Esophagus squamous epithelium (tissue), 5 donors: ENCODE measurements at places on chromosomes 4 and X.

GRCh38 chr4:106583567-106583966, 215.0 kb upstream of the GIMD1 start:
- H3K27ac ChIP-seq: no peak overlapping the region
- H3K4me3 ChIP-seq: no peak overlapping the region
- H3K36me3 ChIP-seq: no peaks in the 10 kb centered on the region
- DNase-seq: no peak
- H3K27me3 ChIP-seq: no peaks in the 10 kb centered on the region

DNA sequence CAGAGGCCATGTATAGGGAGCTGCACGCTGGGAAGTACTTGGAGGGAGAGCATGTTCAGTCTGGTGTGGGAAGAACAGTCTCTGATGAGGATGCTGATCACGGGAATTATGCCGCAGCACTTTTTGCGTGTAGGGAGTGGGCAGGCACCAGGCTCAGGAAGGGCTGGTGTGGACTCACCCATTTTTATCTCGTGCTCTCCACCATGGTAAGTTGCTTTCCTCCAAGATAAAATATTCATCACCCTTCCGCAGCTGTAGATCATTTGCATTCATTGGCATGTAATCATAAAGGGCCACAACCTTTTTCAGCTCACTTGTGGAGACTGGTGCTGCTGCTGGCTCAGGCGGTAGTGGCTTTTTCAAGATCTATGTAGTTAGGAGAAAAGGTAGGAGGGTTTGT, 11.8 kb upstream of the TIMM8A start:
- H3K27me3 ChIP-seq: no peaks in the 10 kb centered on the region
- DNase-seq: no peak
- H3K27ac ChIP-seq: no peak overlapping the region
- peaks cover 6% of the 10 kb centered on the region for H3K4me1 ChIP-seq

- DNase-seq: no peak
- H3K4me3 ChIP-seq: no peak overlapping the region
- H3K27ac ChIP-seq: no peak overlapping the region
- no peaks in the 10 kb centered on the region for H3K36me3 ChIP-seq
Measured at GRCh38 chr4:184064877-184065276, 152.8 kb downstream of the ENPP6 start.

DNA sequence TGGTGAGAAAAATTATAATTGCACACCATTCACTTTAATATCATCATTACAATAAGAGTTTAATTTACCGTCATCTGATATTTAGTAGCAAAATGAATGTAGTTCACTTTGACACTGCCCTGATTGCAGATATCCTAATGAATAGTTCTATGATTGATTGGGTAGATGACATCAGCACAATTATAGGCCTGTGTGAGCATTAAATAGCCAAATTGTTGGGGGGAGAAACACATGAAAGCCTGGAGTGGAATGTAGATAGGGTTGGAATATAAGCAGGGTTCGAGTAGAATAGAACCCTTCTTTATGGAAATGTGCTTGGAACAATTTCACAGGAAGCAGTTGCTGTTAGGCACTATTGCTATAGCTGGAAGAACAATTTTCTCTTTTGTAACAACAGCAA, 1526.2 kb downstream of the RPA4 start:
- H3K36me3 ChIP-seq: no peaks in the 10 kb centered on the region
- H3K4me3 ChIP-seq: no peak overlapping the region
- no peaks in the 10 kb centered on the region for H3K27me3 ChIP-seq
- no peak overlapping the region for H3K27ac ChIP-seq
- no peaks in the 10 kb centered on the region for H3K4me1 ChIP-seq

- DNase-seq: no peak
- peaks cover 9% of the 10 kb centered on the region for H3K4me1 ChIP-seq
- H3K27ac ChIP-seq: no peak overlapping the region
- no peaks in the 10 kb centered on the region for H3K36me3 ChIP-seq
- H3K4me3 ChIP-seq: no peak overlapping the region
Measured at GRCh38 chr4:168511780-168512489, 15.1 kb downstream of the PALLD start.

GRCh38 chr4:41079881-41080560, 134.3 kb downstream of the APBB2 start:
- DNase-seq: no peak
- H3K4me1 ChIP-seq: no peaks in the 10 kb centered on the region
- no peak overlapping the region for H3K4me3 ChIP-seq
- no peaks in the 10 kb centered on the region for H3K27me3 ChIP-seq
- no peaks in the 10 kb centered on the region for H3K36me3 ChIP-seq
- H3K27ac ChIP-seq: no peak overlapping the region

DNA sequence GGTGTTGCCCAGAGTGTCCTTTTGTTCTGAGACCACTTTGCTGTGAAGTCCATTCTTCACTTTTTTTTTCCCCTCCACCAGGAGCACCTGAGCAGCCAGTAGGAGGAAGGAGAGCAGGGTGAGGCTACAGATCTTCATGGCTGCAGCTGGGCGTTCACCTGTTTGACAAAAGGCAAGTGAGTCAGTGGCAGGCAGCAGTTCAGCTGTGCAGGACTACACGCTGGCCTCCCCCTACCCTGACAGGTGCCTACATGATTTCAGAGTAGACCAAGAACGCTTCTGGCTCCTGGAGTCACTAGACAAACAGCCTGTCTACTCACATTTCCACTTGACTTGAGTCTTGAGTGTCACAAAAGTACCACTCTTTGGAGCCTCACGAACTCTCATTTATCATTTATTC, 2.0 kb downstream of the FGFBP1 start:
- peaks cover 18% of the 10 kb centered on the region for H3K36me3 ChIP-seq
- H3K4me1 ChIP-seq: no peaks in the 10 kb centered on the region
- no peaks in the 10 kb centered on the region for H3K27me3 ChIP-seq
- DNase-seq: no peak

DNA sequence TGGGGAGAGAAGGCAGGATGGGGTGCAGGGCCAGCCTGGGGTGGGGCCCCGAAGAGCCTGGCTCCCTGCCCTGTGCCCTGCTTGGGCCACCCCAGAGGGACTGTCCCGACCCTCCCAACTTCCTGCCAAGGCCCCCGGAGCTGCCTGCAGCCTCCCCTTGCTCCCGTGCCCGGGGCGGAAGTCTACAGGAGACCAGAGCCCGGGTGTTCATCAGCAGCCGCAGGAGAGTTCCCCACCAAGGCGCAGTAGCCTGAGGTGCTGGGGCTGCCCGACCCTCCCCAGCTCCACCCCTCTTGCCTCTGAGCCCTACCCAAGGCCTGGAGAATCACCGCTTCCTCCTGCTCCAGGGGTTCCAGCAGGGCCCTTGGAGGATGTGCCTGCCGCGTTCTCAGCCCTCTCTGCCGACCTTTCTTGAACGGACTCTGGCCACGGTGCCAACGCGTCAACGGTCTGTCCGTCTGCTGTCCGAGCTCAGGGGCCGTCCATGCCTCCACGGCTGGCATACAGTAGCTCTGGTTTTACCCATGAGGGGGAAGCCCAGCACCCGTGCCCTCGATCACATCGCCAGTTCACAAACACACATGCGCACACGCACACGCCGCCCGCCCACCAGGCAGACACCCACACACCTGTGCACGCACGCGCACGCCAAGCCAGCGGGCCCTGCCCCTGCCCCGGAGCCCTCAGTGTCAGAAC, 36.0 kb upstream of the SPON2 start:
- no peaks in the 10 kb centered on the region for H3K27me3 ChIP-seq
- no peak overlapping the region for H3K4me3 ChIP-seq
- peaks cover 12% of the 10 kb centered on the region for H3K36me3 ChIP-seq
- DNase-seq: no peak
- H3K27ac ChIP-seq: peak overlapping the region; percentile 77

DNA sequence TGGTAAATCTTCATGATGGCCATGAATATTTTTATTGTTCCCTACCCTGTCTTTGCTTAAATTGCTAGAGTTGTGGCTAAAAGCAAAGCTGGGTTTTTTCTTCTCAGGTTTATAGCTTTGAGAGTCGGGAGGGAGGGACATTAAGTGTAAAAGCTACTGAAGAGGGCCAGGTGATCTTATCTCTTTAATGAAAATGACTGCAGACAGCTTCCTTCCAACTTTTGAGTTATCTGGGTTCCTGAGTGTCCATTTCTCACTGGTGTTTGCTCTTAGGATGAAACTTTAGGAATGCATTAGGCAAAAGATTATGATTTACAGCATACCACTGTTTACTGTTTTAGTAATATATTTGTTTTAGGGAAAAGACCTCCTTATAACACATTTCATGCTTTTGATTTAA, 187.7 kb downstream of the SHROOM3 start:
- H3K36me3 ChIP-seq: no peaks in the 10 kb centered on the region
- no peaks in the 10 kb centered on the region for H3K27me3 ChIP-seq
- peak overlapping the region; percentile 62 for H3K27ac ChIP-seq
- no peak overlapping the region for H3K4me3 ChIP-seq
- peaks cover 7% of the 10 kb centered on the region for H3K4me1 ChIP-seq

DNA sequence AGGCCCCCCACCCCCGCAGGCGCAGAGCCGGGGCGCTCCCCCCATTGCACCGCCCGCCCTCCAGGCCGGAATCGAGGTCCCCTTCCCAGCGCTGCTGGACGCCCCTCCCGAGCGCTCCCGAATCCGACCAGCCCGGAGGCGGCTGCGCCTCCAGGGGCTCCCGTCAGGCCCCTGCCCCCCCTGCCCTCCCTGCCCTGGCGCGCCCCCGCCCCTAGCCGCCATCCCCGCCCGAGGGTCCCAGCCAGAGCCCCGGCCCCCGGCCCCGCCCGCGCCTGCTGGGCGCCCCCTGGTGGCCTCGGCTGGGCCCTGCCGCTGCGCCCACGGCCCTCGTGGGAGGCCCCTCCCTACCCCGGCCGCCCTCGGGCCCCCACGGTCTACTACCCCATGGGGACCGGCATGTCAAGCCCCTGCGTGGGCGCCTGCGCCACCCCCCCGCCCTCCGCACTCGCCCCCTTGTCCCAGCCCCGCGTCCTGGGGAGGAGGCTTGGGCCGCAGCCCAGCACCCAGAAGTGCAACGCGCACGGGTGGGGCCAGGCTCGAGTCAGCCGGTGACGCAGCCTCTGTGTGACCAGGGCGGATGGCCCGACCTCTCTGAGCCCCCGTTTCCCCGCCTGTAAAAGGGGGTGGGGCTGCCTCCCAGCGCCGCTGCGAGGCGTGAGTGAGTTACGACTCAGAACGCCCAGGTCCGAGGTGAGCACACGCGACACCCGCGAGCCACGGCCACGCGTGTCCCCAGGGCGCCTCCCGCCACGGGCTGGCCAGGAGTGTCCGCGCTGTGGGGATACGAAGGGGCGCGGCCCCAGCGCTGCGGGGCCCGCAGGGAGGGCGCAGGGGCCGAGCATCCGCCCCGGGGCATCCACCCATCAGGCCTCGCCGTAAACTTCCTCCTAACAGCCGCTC, 104.9 kb downstream of the FAM53A start:
- peaks cover 27% of the 10 kb centered on the region for H3K4me1 ChIP-seq
- no peaks in the 10 kb centered on the region for H3K36me3 ChIP-seq
- peak; percentile 31 for DNase-seq
- H3K27me3 ChIP-seq: peaks cover 17% of the 10 kb centered on the region
